ENCODE measurements at places on chromosomes 5 and 9.

DNA sequence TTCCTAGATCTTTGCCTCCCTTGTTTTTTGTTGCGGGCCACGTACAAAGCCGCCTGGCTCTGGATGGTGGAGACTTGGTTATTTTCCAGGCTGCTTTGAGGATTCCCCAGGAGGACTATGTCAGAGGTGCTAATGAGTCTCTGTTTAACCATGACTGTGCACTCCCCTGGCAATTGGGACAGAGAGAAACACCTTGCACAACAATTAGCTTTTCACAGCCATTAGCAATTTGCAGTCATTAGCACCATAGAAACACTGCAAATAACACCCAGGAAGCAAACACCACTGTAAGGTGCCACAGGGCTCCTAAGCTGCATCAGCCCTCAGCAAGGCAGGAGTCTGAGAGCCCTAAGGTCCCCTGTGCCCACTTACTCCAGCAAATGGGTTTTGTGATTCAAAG, 201.0 kb upstream of the VLDLR start:
- no peak for DNase-seq

DNA sequence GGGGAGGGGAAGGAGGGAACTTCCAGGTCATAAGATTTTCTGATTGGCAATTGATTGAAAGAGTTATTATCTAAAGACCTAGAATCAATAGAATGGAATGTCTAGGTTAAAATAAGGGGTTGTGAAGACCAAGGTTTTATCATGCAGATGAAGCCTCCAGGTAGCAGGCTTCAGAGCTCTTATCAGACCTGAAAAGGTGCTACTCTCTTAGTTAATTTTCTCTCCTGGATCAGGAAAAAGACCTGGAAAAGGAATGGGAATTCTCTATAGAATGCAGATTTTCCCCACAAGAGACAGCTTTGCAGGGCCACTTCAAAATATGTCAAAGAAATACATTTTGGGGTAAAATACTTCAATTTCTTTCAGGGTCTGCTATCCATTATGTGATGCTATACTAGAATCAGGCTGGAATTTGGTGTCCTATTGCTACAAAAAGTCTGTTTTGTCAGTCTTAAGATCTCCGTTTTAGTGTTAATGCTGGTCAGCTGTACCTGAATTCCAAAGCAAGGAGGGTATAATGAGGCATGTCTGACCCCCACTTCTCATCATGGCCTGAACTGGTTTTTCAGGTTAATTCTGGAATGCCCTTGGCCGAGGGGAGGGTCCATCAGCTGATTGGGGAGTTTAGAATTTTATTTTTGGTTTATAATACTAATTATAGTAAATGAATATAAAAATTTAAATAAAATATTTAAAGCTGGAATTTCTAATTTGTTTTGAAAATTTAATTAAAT, 16.6 kb upstream of the STOM start:
- DNase-seq: no peak

- DNase-seq: no peak
These were observed 1043.8 kb upstream of the NUDT12 start for GRCh38 chr5:104606258-104606829.

- DNase-seq: peak; percentile 61
These were observed 4.3 kb upstream of the AHRR start for GRCh38 chr5:317086-317811.

DNA sequence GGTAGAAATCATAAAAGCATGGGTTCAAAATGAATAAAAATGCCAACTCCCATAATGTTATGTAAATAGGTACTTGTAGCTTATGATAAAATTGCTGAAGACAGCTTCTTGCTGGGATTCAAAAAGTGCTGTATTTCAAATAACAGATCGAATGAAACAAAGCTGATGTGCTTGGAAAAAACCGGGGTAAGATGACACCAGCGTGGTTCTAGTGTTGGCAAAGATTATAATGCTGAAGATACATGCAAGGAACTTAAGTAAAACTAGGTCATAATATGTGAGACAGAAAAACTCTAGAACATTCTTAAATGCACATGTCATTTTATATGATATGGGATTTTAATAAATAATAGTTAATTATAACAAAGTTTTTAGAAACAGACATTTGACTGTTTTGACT, 44.4 kb upstream of the APC start:
- DNase-seq: no peak

- peak; percentile 87 for DNase-seq
These were observed 440 bp downstream of the ANXA2R start for GRCh38 chr5:43039471-43040286.

GRCh38 chr5:116953251-116953930, 378.8 kb upstream of the SEMA6A start:
- DNase-seq: no peak

DNA sequence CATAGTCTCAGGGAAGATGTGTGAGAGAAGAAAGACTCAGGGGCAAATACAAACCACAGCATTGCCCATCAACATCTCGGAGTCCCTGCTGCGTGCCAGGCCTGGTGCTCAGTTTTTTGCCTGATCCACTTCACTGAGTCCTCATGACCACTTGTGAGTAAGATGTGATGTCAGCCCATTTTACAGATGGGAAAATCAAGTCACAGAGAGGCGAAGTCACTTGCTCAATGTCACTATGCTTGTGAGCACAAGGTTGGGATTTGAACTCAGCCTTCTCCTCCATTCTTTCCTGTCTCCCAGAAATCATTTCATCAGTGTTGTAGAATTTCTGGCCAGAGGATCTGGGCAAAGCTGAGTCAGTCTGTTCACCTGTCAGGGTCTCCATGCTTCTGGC, 34.6 kb upstream of the PSD2 start:
- no peak for DNase-seq

GRCh38 chr9:982394-983230, 6.2 kb downstream of the DMRT3 start:
- DNase-seq: no peak

DNA sequence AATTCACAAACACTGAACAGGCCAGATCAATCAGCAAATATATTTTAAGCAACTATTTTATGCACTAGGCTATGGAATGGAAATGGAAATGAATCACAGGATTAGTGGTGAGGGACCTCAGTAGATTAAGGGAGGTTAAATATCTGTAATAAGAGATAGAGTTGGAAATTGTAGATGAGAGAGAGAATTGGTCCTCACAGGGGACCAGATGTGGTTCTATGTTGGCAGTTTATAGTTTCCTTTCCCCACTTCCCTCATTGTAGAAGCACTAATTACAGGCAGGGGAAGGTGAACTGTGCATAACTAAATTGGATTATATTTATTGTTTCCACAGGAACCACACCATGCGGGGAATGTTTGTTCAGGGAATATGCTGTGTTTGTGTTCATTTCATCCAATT, 496.2 kb downstream of the ARHGEF28 start:
- no peak for DNase-seq

DNA sequence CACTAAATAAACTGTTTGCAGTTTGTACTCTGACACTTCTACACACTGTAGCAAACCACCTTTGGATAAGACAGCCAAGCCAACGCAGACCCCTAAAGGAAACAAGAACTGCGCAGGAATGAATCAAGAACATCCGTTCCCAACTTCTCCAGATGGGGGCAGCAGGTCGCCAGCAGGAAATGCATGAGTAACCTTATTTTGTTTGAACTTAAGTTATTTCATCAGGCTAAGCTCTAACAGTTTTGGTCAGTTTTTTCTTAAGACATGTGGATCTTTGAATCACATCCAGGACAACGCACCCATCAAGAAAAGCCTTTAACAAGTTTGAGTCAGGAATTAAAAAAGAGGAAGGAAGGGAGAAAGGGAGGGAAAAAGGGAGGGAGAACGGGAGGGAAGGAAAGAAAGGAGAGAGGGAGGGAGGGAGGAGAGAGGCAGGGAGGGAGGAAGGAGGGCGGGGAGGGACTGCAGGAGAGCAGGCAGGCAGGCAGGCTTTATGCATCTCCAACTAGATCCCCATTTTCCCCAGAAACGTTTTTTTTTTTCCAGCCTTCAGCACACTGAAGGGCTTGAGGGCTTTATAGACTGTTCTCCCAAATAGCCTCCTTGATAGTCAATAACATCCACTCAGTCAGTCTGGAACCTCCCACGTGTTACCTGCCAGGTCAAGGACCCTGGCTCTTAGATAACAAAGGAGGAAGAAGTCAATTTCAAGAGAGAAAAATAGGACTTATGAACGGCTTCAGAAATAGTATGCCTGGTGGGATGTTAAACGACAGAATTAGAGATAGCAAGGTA, 22.2 kb downstream of the BHMT start:
- peak; percentile 74 for DNase-seq

- DNase-seq: no peak
These were observed 15.7 kb upstream of the POMT1 start for GRCh38 chr9:131487001-131487400.

GRCh38 chr9:35313916-35314315, 152.1 kb downstream of the UNC13B start:
- DNase-seq: no peak

- DNase-seq: peak; percentile 85
These were observed 12.2 kb downstream of the TRAF1 start for GRCh38 chr9:120914396-120914795.

- DNase-seq: no peak
These were observed 72.4 kb downstream of the PARP8 start for GRCh38 chr5:50738864-50739263.

GRCh38 chr5:72628771-72629371, 121.7 kb upstream of the ZNF366 start:
- no peak for DNase-seq

DNA sequence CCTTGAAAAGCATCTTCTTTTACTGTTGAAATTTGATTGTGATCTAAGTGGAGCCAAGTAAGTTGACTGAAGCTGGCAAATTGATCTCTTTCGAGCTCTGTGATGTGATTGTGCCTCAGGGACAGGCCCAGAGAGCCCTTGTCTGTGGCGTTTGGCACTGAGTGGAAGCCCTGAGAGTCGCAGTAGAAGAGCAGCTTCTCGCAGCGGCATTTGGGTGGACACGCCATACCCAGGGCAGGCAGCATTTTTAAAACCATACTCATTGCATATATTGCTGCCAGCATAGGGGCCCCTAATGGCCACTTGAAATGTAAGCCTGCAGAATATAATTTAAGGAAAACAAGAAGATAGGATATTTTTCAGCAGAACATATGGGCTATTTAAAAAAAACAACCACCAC, 894 bp downstream of the LRRTM2 start:
- DNase-seq: no peak

- DNase-seq: no peak
These were observed 75.4 kb upstream of the CPLX2 start for GRCh38 chr5:175795959-175796358.

GRCh38 chr5:35306716-35307365, 76.6 kb upstream of the PRLR start:
- DNase-seq: no peak

GRCh38 chr5:57761513-57761912, 278.9 kb upstream of the ACTBL2 start:
- no peak for DNase-seq

- DNase-seq: no peak
These were observed 200.5 kb downstream of the GNA14 start for GRCh38 chr9:77447646-77448045.

DNA sequence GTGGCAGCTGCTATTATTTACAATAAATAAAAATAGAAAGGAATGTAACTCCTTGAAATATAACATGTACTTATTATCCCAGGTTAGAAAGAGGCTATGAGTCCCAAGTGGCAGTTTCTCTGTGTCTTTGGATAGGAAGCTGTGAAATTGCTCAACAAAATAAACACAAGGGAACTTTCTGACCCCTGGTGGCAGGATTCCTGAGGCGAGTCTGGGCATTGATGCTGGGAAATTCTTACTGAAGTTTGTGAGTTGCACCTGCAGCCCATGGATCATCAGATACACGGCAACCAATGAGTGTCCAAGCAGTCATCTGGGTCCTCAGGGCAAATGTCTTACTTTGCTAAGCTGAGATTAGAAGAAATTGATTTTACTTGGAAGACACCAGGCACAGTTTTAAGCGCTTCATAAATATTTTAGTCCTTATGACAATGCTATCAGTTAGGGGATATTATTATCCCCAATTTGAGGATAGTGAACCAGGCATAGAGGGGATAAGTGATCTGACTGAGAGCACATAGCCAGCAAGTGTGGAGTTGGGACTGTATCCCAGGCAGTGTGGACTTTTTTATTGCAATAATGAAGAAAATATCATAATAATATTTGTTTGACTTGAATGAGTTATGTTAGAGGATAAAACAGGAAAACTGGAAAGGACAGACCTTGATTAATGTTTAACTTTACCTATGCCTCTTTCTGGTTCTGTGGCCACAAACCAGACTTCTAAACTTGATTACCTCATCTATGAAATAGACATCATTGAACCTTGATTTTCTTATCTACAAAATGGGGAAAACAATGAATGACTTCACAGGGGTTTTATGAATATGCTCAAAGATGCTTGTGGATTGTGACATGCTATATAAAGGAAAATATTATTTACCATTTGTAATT, 265.5 kb upstream of the ADAMTSL1 start:
- no peak for DNase-seq

DNA sequence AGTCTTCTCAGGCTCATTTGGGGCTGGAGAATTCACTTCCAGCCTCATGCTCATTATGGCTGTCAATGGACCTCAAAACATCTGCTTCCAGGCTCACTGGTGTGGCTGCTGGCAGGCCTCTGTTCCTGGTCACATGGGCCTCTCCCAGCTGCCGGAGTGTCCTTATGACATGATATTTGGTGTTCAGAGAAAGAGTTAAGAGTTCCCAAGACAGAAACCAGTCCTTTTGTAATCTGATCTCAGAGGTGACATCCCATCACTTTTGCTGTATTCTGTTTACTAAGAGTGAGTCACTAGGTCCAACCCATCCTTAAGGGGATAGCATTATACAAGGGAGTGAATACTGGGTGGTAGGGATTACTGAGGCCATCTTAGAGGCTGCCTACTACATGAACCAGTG, 104.6 kb downstream of the CACNA1B start:
- no peak for DNase-seq

DNA sequence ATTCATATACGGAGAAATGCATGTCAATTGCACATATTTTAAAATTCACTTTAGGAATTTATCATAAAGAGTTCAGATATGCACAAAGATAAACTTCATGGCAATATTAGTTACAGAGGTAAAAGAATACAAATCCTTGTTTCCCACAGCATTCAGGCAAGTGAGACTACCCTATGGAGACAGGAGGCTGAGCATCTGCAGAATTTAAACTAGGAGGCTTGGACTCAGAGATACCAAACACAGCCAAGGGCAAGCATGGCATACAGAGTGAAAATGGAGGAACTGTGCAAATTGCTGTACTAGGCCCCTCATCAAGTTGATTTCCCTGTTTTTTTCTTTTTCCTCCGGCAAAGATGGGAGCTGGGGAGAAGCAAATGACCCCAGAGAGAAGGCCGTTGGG, 94.2 kb downstream of the SLC24A2 start:
- no peak for DNase-seq

GRCh38 chr9:81499021-81499454, 190.3 kb downstream of the TLE1 start:
- DNase-seq: no peak

DNA sequence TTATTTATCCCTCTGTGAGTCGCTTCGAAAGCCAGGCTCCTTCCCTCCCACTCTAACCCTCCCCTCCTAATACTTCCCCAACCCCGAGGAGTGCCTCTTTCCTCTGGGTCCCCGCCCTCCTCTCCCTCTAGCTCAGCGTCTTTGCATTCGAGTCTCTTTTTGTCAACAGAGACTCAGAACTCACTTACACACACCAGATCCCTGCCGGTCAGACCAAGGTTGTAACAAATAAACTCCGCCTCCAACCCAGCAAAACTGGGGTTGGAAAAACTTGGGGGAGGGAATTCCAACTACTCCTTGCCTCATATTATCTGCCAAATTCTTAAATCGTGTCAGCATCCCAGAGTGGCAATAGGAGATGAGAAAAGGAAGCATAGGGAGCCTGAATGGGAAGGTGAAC, at the start of gene HTR1A:
Gene HTR1A, minus strand, starts transcription at position 167 of the 400 bp plus-strand sequence. CDS start 726 bp downstream, outside the sequence.
- DNase-seq: no peak

- peak; percentile 70 for DNase-seq
These were observed 45.8 kb downstream of the SECISBP2 start for GRCh38 chr9:89363921-89364665.

All from aorta (tissue), 5 donors.